ENCODE measurements at places on chromosomes 2 and 18. TPM values are rescaled to one million over a fixed set of nuclear protein-coding genes. Genes with fewer than 3 reads are reported as not detected.

Gene CABYR
- total RNA-seq, result 1.2 TPM

Gene DRC1
- 6.8 TPM for total RNA-seq

Gene ST8SIA3
- total RNA-seq, result not detected

Gene RBBP8
- 32.7 TPM for total RNA-seq

Gene ASPRV1
- 1.9 TPM for total RNA-seq

Gene KDSR
- total RNA-seq, result 68.5 TPM

Gene ARHGAP15
- 18.5 TPM for total RNA-seq

Gene AFG3L2
- 31.1 TPM for total RNA-seq

Gene LYPD1
- 1.5 TPM for total RNA-seq

Gene C2orf69
- 12.5 TPM for total RNA-seq

Gene CCDC178
- total RNA-seq, result not detected

Gene DSG2
- total RNA-seq, result 27.6 TPM

Gene SDC1
- 90.0 TPM for total RNA-seq

Gene GPR55
- 0.74 TPM for total RNA-seq

Gene C2orf66
- total RNA-seq, result 0.21 TPM

Gene FAM124B
- 4.8 TPM for total RNA-seq

Gene RTKN
- 27.5 TPM for total RNA-seq

Gene SLC8A1
- 58.5 TPM for total RNA-seq

Gene ELP2
- 62.2 TPM for total RNA-seq

Gene PTPRN
- not detected for total RNA-seq

Gene ERMN
- 0.21 TPM for total RNA-seq

Gene SLC16A14
- total RNA-seq, result 2.2 TPM

Gene ABCA12
- total RNA-seq, result not detected

Gene GAL3ST2
- not detected for total RNA-seq

Gene HRH4
- 2.0 TPM for total RNA-seq

Gene ZCCHC2
- 51.9 TPM for total RNA-seq

Gene CHRNG
- not detected for total RNA-seq

Gene IGFBP5
- total RNA-seq, result 145 TPM

Gene BOK
- 44.2 TPM for total RNA-seq

Gene ZNF804A
- total RNA-seq, result 1.3 TPM

Gene B3GNT7
- total RNA-seq, result 80.0 TPM

Gene SLC11A1
- 419 TPM for total RNA-seq

Gene STEAP3
- 18.3 TPM for total RNA-seq

Gene CYB5A
- total RNA-seq, result 458 TPM

Gene TMEM247
- not detected for total RNA-seq

Gene PTGR3
- total RNA-seq, result 37.3 TPM

Gene FBXO36
- total RNA-seq, result 3.3 TPM

Gene STPG4
- 0.77 TPM for total RNA-seq

Gene SERPINB10
- not detected for total RNA-seq

Gene LAMA1
- total RNA-seq, result 0.65 TPM

Gene TXNDC2
- 0.12 TPM for total RNA-seq

Gene OR6B2
- total RNA-seq, result not detected

Gene PAX3
- total RNA-seq, result not detected

Gene TUBA3D
- not detected for total RNA-seq

Gene NGEF
- total RNA-seq, result 1.7 TPM

Gene ADRA2B
- 0.32 TPM for total RNA-seq

Gene UGT1A3
- total RNA-seq, result not detected

Gene ASIC4
- 0.53 TPM for total RNA-seq

Gene UPP2
- total RNA-seq, result not detected

Gene SERPINB5
- total RNA-seq, result not detected

Data from lower lobe of right lung (tissue), 2 donors.